Activated naive CD8-positive, alpha-beta T cell treated with anti-CD3 and anti-CD28 coated beads, Interleukin-2, amount 50 U/mL, for 24 hours (primary cell): ENCODE measurements at places on chromosomes 11 and 22.

DNA sequence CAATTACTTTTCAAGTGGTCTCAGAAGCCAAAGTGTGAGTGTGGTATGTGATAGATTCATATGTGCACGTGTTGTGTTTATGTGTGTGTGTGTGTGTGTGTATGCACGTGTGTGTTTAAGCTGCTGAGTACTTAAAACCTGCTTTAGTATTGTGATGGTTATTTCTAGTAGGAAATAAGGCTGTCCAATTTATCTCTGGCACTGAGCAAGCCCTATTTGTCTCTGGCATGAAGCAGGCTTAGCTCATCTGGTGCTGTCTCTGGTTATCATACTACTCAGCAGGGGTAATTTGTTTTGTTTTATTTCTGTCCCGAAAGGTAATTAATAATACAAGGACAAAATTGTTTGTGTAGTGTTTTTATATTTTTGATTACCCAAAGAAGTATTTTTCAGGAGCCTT, 333.7 kb downstream of the FAT3 start:
- DNase-seq: no peak

- DNase-seq: peak; percentile 93
Measured at GRCh38 chr11:67468759-67469507, at the start of gene TMEM134. Gene TMEM134, minus strand, starts transcription at chr11:67469251. Its CDS starts 59 bp downstream, at chr11:67469192.

GRCh38 chr22:45934659-45935341, 42.2 kb downstream of the WNT7B start:
- DNase-seq: no peak

DNA sequence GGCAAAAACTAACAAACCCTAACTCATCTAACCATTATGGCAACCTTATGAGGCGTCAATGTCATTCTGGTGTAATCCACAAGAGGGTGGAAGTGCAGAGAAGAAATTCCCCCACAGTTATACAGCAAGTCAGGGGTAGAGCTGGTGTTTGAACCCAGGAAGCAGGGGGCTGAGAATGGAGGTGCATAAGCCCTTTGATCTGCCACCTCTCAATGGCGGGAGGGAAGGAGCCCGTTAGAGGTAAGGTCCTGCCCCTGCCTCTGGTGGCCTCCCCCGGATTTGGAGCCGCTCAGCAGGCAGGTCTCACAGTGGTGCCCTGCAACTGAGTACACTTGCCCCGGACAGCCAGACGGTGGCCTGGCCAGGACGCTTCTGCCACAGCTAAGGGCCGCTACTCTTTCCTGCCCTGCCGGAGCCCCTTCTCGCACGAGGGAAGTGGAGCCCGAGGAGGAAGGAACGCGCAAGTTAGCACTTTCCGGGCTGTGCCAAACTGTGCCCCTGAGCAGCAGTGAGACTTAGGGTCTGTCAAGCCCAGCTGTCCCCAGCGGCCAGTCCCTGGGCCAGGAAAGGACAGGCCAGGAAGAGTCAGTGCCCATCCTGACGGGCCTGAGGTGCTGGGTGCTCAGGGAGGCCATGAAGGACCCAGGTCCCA, 1.1 kb downstream of the FXYD2 start:
- peak; percentile 53 for DNase-seq

DNA sequence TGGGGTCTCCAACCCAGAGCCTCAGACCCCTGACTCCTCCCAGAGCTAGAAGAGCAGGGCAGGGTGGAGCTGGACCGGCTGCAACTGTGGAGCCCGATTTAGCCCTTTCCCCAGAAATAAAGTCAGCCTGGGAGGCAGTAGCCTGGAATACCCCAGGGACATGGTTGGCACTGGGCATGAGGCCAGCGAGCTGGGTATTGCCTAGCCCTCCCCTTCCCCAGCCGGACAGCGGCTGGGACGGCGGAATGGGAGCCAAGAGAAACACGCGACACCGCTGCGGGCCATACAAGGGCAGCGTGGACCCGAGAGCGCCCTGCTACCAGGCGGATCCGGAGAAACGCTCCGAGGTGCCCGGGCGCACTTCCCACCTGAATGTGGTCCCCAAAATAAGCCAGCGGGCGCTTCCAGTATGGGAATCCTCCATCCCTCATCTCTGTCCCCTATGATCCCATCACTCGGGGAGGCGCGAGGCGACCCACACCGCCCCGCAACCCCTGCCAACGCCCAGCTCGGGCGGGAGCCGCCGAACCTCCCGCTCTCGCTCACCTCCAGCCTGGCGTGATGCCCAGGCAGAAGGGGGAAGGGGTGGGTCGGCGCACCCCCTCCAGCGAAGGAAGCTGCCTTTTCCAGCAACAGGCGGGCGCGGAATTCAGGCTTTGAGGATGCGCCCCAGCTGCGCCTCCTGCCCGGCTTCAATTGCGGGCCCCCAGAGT, 758 bp downstream of the MCAM start:
- DNase-seq: no peak

- no peak for DNase-seq
Measured at GRCh38 chr11:22539821-22540256, 85.8 kb downstream of the FANCF start.

GRCh38 chr11:1706634-1707400, 9.8 kb downstream of the KRTAP5-6 start:
- peak; percentile 42 for DNase-seq

DNA sequence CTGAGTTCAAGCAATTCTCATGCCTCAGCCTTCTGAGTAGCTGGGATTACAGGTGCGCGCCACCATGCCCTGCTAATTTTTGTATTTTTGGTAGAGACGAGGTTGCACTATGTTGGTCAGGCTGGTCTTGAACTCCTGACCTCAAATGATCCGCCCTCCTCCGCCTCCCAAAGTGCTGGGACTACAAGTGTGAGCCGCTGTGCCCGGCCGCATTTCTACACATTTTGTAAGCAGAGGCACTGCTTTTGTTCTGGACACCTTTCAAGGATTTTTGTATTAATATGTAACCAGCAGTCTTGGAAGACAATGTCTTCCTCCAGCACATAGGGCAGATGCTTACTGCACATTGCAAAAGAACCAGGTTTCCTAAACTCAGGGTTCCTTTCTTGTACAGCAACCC, 11.4 kb upstream of the VSIG10L2 start:
- DNase-seq: no peak

- no peak for DNase-seq
Measured at GRCh38 chr11:57653163-57653562, 3.5 kb upstream of the YPEL4 start.

- no peak for DNase-seq
Measured at GRCh38 chr11:121833970-121834369, 282.0 kb downstream of the BLID start.
